ENCODE measurements at places on chromosomes 16 and 17. TPM values are rescaled to one million over a fixed set of nuclear protein-coding genes. Genes with fewer than 3 reads are reported as not detected.

Gene PTX4
- total RNA-seq, result not detected

DNA sequence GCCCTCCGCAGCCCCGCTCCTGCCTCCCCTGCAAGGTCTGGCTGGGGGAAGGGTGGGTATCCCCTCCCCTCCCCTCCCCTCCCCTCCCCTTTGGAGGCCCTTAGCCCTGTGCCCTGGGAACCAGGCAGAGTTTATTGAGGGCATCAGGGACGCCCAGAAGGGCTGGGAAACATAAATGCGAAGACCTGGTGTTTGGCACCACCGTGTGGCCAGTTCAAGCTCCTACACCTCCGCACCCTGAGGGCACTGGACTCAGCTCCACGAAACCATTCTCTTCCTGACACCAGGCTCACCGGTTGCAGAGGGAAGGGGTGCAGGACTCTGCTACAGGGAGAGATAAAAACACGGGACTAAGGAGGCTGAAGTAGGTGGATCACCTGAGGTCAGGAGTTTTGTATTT lies 1.0 kb upstream of the AIPL1 start:
- DNase-seq, result no peak

Gene BIRC5
- 10.9 TPM for total RNA-seq

Gene SOX9
- total RNA-seq, result 9.5 TPM

- DNase-seq, result peak; percentile 91
These were observed at the start of gene SLC47A1 for GRCh38 chr17:19533718-19534561. Gene SLC47A1, plus strand, starts transcription at chr17:19533854. Its CDS starts 86 bp downstream, at chr17:19533940.

Gene ADORA2B
- 4.6 TPM for total RNA-seq

DNA sequence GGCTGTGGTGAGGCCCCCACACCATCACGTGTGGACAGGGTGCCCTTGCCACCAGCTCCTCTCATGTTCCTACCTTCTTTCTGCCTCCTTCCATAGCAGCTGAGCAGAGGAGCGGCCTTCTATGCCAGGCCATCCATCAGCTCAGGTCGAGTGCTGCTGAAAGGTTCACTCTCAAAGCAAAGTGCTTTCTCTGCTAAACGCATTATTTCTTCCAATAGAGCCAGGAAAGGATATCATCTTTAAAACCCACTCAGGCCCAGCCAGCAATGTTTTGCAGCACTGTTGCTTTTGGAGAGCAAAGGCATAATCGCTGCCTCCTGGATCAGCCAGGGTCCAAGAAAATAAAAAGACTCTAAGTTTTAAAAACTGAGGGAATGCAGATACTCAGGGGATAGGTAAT lies 54.9 kb upstream of the GPRC5B start:
- DNase-seq, result no peak

DNA sequence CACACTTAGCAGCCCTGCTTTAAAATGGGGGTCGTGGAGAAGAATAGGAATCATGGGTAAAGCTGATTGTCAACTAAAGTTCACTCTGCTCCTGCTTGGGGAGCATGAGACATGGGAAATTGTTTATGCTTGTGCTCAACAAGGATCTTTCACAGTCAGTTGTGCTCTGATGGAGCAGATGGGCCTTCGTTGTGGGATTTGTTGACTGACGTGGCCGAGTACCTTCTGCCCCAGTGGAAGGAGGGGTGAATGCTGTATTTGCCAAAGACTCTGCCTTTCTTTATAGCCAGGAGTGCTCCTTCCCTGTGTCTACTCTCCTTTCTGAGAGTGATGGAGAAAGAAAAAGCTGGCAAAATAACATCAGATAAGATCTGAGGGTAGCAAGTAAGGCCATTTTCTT lies 11.4 kb downstream of the ARSG start:
- no peak for DNase-seq

DNA sequence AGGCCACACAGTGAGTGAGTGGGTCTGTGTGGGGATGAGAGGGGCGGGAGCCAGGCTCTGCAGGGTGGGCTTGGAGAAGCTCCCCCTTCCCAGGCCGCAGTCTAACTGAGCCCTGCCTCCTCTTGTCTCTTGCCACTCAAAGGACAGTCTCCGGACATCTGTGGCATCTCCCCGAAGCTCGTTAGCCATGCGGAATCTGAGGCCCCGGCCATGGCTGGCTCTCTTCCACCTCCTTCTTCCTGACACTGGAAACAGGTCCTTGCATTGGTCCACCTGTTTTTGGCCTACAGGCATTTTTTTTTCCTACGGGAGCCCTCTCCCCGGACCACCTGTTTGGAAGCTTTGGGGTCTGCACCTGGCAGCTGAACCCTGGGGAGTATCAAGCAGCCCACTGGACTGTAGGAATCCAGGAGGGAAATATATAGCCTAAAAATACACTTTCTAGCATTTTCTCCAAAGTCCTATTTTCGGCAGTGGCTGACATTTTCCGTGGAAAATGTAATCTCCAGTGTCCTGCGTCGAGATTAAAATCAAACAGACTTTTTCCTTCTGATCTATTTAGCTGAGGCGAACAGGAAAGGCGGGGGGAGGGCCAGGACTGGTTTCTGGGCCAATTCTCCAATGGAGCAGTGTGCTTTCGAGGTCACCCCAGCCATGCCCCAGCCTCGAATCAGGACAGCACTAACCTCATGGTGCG lies 9.1 kb downstream of the ATP2A3 start:
- DNase-seq, result no peak

Gene PTGES3L
- total RNA-seq, result 3.9 TPM

DNA sequence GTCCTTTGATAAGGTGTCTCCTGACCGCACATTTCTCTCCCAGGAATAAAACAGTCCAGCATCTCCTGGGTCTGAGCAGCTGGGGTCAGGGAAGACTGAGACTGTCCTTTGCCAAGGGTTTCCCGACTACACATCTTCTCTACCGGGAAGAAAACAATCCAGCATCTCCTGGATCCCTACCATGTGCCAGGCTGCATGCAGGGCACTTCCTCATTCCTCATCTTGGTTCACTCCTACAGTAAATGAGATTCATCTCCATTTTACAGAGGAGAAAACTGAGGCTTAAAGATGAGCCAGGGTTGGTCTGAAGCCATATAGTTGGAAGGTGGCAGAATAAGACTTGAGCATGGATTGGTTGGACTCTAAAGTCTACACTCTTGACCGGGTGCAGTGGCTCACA lies 36.7 kb downstream of the NOG start:
- DNase-seq, result no peak

DNA sequence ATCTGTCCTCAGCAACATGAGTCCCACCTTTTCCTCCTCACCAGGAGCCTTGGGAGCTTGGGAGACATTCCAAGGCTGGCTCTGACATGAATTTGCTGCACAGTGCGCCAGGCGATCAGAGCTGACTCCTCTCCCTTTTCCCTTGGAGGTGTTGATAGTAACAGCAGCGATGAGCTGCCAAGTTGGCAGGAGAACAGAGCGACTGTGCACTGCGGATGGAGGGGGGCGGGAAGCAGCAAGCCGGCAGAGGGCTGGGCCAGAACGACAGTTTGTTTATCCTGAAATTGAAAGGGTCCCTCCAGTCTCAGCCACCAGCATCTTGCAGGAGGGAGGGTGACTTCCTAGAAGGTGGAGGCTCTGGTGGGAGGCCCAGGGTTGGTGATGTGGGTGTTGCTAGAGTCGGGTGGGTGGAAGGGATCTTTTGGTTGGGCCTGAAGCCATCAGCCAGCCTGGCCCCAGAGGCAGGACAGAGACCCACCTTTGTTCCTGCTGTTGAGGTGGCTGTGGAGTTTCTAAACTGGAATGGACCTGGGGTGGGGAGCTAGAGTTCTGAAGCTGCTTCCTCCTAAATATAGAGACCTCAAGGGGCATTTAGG lies 22.5 kb upstream of the DYNLL2 start:
- DNase-seq, result no peak

DNA sequence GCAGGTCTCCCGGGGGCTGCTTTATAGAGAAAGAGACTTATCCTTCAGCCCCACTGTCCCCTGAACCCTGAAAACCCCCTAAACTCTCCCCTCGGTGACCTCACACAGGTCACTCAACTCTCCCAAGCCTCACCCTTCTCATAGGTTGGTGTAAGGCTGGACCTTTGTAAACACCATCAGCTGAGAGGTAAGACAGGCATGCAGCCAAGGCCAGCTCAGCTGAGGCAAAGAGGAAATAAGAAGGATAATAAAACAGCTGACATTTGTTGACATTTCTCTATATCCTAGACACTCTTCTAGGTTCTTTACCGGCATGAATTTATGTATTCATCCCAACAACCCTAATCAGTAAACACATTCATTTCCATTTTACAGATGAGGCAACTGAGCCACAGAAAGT lies 134.3 kb downstream of the CCT6B start:
- DNase-seq, result no peak

GRCh38 chr16:88316151-88316550 lies 66.6 kb upstream of the ZNF469 start:
- DNase-seq, result peak; percentile 65

Gene NPW
- total RNA-seq, result 2.5 TPM

Gene HYDIN
- not detected for total RNA-seq

Gene KIF18B
- 3.9 TPM for total RNA-seq

Gene TBC1D3B
- total RNA-seq, result 6.2 TPM

Gene EMP2
- total RNA-seq, result 11.9 TPM

- peak; percentile 88 for DNase-seq
These were observed 72.2 kb upstream of the METTL9 start for GRCh38 chr16:21526923-21527807.

- DNase-seq, result no peak
These were observed 186.8 kb downstream of the AATF start for GRCh38 chr17:37135576-37135975.

Gene MT1A
- total RNA-seq, result 1.1 TPM

DNA sequence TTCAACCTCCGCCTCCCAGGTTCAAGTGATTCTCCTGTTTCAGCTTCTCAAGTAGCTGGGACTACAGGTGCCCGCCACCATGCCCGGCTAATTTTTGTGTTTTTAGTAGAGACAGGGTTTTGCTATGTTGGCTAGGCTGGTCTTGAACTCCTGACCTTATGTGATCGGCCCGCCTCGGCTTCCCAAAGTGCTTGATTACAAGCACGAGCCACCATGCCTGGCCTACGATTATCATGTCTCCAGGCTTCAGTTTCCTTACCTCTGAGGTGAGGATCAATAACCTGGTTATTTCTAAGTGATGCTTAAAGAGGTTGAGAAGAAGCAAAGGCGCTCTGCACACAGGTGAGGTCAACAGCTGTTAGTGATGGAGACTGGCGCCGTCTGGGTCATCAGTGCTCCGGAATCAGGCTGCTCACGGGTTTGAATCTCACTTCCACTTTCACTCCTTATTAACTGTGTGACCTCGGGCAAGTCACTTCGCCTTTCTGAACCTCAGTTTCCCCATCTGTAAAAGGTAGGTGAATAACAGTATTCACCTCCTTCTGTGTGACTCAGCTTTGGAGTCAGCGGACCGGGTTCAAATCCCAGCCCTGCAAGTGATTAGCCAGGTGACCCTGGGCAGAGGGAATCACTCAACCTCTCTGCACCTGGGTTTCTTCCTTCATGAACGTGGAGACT lies 745 bp upstream of the ABCC1 start:
- DNase-seq, result peak; percentile 21

DNA sequence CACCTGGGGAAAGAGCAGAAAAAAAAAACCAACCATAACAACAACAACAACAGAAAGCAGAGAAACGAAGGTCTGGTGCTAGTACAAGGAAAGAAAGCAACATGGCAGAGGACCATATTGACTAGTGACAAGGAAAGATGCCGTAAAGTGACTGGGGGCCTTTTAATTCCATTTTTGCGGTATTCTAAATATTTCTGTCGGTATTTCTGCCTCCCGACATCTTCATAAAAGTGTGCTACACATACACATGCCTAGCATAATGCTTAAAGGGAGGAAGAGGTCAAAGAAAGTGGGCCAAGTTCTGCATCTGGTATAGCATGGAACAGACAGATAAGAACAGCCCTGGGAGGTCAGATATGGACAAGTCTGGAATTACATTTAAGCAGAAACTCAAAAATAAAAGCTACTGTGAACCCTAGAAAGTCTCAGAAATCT lies 19.5 kb upstream of the RNF43 start:
- no peak for DNase-seq

GRCh38 chr17:78933959-78934568 lies 8.9 kb upstream of the TIMP2 start:
- peak; percentile 96 for DNase-seq

Gene TBX2
- 2.0 TPM for total RNA-seq

Gene TCAP
- total RNA-seq, result 0.64 TPM

- DNase-seq, result no peak
These were observed 44.4 kb upstream of the MED13 start for GRCh38 chr17:62109378-62109902.

DNA sequence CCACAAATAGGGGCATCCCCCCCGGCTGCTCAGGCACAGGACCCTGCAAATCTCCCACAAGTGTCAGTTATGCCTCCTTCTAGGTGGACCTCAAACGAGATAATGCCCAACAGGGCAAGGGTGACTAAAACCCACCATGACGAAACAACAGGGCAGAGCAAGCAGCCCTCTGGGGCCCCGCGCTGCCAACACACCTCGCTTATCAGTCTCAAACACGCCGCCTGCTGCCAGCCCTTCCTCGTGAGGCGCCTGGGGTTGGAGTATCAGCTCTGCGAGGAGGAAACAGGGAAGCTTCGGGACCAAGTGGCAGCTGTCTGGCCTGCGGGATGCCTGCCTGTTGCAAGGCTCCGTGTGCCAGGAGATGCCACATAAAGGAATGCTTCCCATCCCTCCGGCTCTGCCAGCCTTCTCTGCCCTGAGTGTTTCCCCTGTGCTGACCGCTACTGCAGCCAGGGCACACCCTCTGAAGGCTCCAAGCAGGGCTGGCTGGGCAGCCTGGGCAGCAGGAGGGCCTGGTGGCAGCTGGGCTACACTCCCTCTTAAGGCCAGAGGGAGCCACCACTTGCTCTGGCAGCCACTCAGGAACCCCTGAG lies 2.5 kb downstream of the SMIM5 start:
- no peak for DNase-seq

DNA sequence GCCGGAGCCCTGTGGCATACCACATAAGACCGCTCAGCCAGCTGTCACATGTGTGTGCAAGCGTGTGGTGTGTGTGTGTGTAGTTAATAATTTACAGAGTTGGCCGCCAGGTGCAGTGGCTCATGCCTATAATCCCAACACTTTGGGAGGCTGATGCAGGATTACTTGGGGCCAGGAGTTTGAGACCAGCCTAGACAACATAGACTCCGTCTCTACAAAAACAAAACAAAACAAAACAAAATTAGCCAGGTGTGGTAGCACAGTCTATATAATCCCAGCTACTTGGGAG lies 20.4 kb downstream of the SOCS1 start:
- no peak for DNase-seq

- no peak for DNase-seq
These were observed 29.0 kb downstream of the HEXIM2 start for GRCh38 chr17:45190503-45191255.

DNA sequence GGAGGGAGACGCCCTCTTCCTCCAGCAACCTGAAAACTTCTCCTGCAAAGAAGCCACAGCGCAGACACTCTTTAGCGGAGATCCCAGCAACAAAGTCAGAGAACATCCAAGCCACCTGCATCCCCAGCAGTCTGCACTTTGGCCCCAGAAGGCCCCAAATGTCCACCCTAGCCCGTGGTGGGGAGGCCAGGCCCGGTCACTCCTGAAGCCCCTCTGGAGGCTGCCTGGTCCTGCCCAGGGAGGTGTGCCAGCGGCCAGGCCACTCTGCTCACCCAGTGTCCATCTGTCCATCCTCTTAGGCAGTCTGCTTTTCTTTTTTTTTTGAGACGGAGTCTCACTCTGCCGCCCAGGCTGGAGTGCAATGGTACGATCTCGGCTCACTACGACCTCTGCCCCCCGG lies 5.4 kb downstream of the HAGHL start:
- DNase-seq, result no peak

Gene NDE1
- 32.9 TPM for total RNA-seq

- no peak for DNase-seq
These were observed 12.9 kb downstream of the RPGRIP1L start for GRCh38 chr16:53690771-53691170.

GRCh38 chr17:1744551-1745512 lies 2.2 kb downstream of the SERPINF2 start:
- DNase-seq, result no peak

Gene CD68
- 3.3 TPM for total RNA-seq

Gene MT4
- not detected for total RNA-seq

Gene ZG16
- not detected for total RNA-seq
